ENCODE measurements at places on chromosomes 13 and 19.

- no peak for DNase-seq
Observed at GRCh38 chr13:98483601-98484288, 93.2 kb downstream of the STK24 start.

DNA sequence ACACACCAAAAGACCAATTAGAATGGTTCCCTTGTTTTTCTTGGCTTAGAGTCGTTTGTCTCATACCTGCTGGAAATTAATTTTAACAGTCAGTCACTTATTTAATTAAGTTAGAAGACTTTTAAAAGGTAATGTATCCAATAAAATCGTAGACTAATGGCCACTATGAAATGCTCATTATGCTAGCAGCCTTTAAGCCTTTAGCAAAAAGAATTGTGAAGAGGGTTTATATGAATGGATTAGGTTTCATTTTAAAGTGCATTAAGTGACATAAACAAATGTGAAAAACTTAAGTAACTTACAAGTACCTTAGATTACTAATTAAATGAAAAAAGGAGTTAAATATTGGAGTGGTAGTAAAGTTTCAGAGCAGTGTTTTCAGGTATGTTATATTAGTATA lies 139.6 kb downstream of the RXFP2 start:
- no peak for DNase-seq

GRCh38 chr19:38729653-38730469 lies 14.4 kb downstream of the CAPN12 start:
- DNase-seq = peak; percentile 94

- no peak for DNase-seq
Observed at GRCh38 chr13:70087247-70087646, 20.4 kb upstream of the ATXN8OS start.

DNA sequence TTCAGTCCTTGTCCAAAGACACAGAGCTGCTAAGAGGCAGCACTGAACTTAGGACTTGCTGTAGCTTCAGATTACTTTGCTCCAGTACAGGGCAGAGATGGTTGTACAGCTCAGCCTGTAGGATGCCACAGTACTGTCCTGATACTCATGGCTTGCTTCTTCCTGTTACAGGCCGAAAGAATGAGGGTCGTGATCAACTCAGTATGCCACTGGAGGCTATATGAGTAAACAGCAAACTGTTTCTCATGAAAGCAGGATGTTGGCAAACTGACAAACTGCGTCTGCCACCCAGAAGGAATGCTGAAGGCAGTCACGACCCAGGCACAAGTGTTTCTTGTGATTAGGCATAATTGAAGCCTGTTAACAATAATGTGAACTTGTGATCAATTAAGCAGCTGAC lies 2.8 kb downstream of the ZNF749 start:
- DNase-seq = no peak

DNA sequence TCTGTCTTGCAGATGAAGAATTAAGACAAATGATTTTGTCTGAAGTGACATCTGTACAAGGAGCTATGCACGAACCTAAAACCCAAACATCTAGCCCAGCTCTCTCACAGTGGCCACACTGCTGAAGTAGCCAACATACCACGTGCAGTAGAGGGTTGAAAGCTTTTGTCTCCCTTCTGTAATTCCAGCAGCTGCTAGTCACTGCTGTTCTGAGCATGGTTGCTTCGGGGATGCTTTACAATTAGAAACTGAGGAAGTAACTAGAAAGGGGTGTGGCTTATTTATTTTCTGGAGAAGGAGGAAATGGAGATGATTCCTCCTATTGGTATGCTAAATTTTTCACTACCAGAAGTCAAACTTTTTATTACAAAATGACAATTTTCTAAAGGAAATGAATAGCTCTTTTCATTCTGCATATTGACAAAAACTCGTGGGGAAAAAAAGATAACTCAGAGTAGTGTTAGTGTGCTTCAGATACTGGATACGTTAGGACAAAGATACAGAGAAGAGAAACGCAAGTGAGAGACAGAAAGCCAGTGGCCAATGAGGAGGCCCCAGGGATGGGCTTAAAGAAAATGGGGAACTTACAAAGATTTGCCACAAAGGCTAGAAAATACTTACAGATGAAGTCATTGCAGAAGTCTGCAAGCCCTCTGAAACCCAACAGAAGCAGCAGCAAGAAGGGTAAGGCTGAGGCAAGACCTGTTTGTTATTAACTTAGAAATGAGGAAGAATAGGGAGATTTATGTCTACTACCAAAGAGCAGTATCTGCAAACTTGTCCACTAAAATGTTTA lies 192.7 kb upstream of the MIR17HG start:
- DNase-seq = no peak

DNA sequence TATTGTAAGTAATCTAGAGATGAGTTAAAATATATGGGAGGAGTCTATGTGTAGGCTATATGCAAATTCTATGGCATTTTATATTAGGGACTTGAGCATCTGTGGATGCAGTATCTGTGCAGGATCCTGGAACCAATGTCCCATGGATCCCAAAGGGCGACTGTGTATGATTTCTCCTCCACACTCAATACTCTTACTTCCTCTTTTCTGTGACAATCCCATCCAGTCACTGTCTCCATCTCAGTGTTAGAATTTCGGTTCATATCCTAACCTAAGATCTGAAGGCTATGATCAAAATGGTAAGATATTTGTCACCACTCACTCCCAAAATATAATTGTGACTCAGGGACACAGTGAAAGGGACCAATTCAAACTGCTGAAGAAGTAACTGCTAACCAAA lies 15.1 kb upstream of the ZNF599 start:
- no peak for DNase-seq

DNA sequence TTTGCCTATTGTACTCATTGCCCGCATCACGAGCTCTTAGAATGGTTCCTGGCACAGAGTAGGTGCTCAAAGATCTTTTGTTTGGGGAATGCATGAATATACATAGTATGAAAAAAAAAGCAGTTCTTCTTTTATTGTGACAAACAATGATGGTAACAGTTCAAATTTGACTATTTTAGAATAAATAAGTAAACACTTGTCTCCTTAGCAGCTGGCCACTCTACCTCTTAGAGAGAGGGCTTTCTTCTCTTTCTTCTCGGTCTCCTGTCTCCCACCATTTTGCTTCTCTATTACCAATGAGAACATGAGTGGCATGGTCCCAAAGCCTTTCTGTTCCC lies 639 bp upstream of the SLAIN1 start:
- DNase-seq = no peak

- DNase-seq = no peak
Observed at GRCh38 chr13:28534210-28534609, 39.3 kb upstream of the FLT1 start.

DNA sequence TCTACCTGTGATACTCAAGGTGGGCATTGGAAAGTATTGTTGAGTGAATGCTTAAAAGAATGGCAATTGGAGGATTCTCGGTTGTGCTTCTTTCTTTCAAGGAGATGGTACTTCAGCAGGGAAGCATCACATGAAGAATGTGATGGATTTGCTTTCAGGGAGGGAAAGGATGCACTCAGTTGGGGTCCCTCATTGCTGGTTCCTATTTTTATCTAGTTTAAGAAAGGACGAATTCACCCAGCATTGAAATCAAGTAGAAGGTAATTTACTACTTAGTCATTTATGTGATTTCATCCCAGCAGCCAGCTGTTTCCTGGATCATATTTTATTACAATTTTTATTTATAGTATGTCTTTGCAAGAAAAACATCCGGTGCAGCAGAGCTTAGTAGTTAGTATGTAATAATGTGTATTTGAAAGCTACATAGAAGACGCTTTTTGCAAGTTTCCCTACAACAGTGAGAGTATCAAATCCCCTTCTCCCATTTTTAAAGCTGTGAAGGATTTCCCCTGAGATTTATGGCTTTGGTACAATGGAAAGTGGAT lies 417.9 kb downstream of the GPC5 start:
- DNase-seq = no peak

GRCh38 chr19:51043497-51043896 lies 8.7 kb upstream of the KLK12 start:
- DNase-seq = no peak

GRCh38 chr13:77479326-77479725 lies 56.2 kb upstream of the SCEL start:
- no peak for DNase-seq

DNA sequence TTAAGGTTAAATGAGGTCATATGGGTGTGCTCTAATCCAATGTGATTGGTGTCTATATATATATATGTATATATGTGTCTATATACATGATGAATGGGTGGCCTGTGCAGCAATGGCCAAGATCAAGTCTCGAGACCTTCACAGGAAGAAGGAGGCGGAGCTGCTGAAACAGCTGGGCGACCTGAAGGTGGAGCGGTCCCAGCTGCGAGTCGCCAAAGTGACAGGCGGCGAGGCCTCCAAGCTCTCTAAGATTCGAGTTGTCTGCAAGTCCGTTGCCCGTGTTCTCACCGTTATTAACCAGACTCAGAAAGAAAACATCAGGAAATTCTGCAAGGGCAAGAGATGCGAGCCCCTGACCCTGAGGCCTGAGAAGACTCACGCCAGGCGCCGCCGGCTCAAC lies 109.8 kb downstream of the EFNB2 start:
- DNase-seq = no peak

DNA sequence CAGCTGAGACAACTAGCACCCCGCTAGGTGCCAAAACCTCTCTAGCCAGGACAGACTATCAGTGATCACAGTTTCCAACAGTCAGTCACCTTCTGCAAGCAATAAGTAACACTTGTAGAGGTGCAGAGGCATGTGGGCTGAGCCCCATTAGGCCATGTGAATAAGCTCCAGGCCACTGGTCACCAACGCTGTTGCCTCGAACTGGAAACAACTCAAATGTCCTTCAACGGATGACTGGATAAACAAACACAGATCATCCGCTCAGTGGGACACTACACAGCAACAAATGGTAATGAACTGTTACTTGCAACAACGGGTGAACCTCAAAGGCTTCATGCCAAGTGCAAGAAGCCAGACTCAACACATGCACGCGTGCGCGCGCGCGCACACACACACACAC lies 27.5 kb upstream of the TMEM160 start:
- DNase-seq = no peak

DNA sequence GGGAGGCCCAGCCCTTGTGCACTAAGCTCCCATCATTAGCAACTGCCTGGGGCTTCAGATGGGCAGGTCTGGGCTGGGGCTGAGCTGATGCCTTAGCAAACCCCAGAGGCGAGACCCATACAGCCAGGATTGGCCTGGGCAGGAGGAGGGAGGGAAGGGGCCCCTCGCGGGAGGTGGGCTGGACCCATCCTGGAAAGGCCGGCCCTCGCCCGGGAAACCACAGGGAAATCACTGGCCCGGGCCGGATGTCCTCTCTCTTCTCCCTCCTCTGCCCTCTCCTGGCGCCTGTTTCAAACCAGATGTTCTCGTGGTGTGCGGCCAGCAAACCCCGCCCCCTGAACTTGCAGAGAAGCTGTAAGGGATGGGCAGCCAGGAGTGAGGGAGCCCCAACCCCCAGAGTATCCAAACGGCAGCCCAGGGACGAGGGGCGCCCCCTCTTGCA lies 43.1 kb downstream of the TMEM255B start:
- peak; percentile 76 for DNase-seq

- DNase-seq = peak; percentile 36
Observed at GRCh38 chr13:84831666-84832657, 949.7 kb upstream of the SLITRK1 start.
